ENCODE measurements at places on chromosomes 5 and 9. TPM values are rescaled to one million over a fixed set of nuclear protein-coding genes. Genes with fewer than 3 reads are reported as not detected.

DNA sequence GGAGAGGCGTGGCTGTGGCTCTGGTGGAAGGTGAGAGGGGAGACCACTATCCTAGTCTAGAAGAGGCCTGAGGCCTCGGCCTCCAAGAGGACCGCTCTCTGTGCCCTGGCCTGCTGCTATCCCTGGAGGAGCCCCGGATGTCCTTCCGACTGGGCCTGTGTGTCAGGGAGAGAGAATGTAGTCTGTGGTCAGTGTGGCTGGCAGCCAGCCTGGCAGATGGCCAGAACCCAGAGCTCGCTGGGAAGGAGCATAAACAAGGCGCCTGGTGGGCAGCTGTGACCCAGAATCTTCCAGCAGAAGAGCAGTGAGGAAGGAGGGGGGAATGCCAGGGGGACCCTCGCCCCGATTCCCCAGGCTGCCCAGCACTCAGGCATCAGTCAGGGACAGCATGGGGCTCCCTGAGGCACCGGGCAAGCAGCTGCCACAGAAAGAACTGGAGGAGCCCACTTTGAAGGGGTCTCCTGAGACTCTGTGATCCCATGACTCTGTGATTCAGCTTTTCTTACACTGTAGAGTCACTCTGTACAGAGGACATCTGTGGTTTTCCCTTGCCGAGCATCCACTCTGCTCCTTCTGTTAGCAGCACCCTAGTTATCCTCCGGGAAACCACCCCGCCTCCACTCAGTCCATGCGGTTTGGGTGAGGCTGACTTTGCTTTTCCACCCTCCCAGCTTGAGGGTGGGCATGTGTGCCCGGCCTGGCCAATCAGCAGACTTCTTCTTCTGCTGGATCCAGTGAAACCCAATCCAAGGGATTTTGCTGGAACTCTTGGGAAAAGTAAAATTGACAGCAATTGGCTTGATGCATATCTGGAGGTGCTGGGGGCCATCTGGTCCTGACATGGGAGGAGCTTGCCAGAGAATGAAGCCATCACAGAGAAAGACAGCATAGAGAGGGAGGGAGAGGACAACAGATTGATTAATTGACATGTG lies 46.2 kb upstream of the PWWP2A start:
- no peak overlapping the region for H3K27ac ChIP-seq
- H3K27me3 ChIP-seq, result peaks cover 21% of the 10 kb centered on the region
- H3K4me1 ChIP-seq, result peaks cover 12% of the 10 kb centered on the region
- H3K36me3 ChIP-seq, result no peaks in the 10 kb centered on the region

- H3K4me1 ChIP-seq, result no peaks in the 10 kb centered on the region
- DNase-seq, result no peak
- H3K4me3 ChIP-seq, result no peak overlapping the region
- H3K27me3 ChIP-seq, result no peaks in the 10 kb centered on the region
Measured at GRCh38 chr5:116442095-116442534, 132.5 kb downstream of the SEMA6A start.

Gene ZNF300
- total RNA-seq, result 4.0 TPM

Gene INSL6
- not detected for total RNA-seq

Gene ANAPC2
- 75.5 TPM for total RNA-seq

Data from natural killer cell treated with Interleukin-12 subunit alpha and Interleukin-12 subunit beta and Interleukin-15 and Interleukin-18, amount 100 ng/mL, for 72 hours (primary cell).